Neuronal stem cell (in vitro differentiated cells): ENCODE measurements at places on chromosomes 11 and 22.

DNA sequence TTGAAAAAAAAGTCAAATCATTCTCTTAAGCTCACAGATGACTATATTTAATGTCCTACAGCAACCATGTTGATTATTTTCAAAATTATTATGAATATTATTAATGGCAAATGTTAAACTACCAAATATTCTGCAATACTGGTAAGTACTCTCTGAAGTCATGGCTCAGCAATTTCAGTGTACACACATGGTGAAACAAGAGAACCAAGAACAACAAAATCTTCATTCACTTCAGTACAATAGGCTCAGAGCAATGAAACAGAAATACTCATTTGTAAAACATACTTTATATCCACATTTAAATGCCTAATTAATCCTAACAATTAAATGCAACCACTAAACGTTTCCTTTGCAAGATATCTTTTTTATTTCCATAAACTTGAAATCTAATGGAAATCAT is 347.2 kb downstream of the TTC28 start:
- DNase-seq, result no peak

GRCh38 chr22:18095101-18095805 is 15.4 kb upstream of the TUBA8 start:
- no peak for DNase-seq

GRCh38 chr11:7414973-7415817 is 70.1 kb upstream of the OLFML1 start:
- DNase-seq, result no peak

GRCh38 chr11:110988671-110989070 is 256.9 kb upstream of the POU2AF2 start:
- DNase-seq, result no peak

GRCh38 chr11:69413015-69413801 is 68.3 kb upstream of the LINC01488 start:
- DNase-seq, result no peak

DNA sequence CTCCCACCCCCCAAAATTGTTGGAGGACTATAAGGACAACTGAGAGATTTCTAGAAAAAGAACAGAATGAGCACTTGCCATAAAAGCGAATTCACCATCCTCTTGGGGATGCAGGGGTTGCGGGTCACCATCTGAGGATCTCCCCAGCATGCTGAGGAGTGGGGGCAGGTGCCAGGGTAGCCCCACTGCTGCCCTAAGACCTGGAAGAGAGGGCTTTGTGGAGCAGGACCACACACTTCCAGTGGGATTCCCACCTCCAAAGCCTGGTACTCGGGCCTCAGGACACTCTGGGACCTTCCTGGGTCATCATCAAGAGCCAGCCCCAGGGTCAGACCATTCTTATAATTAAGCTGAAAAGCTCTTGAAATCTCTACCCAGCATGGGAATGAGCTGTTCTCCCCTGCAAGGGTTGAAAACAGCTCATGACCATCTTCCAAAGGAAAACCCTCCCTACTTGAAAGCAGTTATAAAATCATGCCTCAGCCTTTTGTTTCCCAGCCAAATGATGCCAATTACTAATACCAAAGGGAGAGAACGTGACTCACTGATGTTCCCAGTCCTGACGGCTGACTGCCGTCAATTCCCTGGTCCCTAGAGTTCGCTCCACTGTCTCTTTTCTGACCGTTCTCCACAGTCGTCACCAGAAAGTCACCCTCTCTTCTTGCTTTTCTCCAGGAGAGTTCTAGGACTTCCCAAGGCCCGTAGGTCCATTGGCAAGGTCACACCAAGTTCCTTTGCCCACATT is 76.8 kb upstream of the CREB3L1 start:
- no peak for DNase-seq

GRCh38 chr11:36792996-36793914 is 195.2 kb upstream of the RAG2 start:
- DNase-seq, result peak; percentile 17
